NCI-H1417 treated with DMSO at 0.1 percent for 48 hours (cell line): ENCODE measurements at places on chromosomes 2 and 18.

DNA sequence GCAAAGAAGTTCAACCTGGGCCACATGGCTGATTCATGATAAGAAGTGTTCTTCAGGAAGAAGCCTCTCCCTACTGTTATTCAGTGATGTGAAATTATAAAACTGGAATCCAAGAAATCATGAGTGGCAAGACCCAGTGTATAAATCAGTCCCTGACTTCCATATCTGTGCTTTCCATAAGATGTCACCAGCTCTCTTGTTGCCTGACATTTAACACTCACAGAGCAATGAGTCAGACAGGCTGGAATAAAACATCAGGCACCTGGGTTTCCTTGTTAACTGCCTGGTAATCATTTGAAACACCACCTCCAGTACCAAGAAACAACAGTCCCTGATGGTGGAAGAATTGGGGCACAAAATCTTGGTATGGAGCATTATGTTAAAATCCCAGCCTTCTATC, 76.1 kb downstream of the SCG2 start:
- no peak for DNase-seq

- no peak for DNase-seq
Observed at GRCh38 chr2:102061962-102062795, 70.4 kb downstream of the IL1R2 start.

DNA sequence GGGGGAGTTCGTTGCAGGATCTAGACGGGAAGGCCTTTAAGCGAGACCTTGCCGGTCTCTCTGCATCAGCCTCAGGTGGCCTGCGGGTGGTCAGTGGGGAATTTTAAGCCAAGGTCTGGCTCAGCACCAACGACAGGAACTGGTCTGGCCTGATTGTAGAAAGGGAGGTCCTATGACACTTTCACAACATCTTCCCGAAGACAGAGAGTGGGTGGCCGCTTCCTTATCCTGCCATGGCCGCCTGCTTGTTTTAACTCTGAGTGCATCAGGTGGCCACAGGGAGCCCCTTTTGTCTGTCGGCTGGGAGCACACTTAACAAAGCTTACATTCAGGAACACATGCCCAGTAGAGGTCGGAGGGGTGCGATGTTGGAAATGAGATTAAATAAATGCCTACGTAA, 363.7 kb upstream of the MYT1L start:
- DNase-seq = no peak

- DNase-seq = no peak
Observed at GRCh38 chr2:149616681-149617456, 29.3 kb upstream of the MMADHC start.

DNA sequence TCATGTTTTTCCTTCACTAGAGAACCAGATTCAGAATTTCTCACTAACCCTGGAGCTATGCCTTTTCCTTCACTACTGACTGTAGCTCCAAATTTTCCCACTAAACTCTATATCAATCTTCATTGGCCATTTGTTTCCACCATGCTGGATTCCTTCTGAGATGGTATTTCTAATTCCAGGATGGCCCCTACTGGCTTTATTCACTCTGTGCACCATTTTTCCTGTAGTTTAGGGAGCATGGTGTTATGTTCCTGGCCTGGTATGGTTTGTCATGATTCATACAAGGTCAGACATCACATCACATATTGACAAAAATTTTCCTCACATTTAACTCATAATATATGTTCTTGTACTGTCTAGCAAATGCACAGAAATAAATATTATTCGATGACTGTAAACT, 229.2 kb upstream of the TFPI start:
- no peak for DNase-seq

DNA sequence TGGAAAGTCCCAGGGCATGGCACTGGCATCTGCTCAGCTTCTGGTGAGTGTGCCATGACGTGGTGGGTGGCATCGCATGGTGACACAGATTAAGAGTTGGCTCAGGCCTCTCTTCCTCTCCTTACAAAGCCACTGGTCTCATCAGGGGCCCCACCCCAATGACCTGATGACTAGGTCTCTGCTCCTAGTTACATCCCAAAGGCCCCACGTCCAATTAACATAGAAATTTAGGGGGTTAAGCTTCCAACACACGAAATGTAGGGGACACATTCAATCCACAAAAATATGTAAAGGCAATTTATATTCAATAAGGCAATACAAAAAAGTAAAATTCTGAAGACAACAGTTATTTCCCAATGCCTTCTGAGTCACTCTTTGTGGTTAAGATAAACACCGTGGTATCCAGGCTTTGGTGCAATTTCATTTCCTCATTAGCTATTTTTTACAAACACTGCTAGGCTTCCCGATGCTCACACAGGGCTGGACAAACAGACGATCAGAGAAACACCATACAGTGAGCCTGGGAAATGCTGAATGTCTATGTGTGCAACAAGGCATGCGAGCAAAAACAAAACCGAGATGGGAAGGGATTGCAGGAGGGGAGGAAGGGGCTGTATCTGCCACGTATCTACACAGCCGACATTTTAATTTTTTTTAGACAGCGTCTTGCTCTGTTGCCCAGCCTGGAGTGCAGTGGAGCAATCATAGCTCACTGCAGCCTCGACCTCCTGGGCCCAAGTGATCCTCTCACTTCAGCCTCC, 67.2 kb downstream of the MBP start:
- no peak for DNase-seq

- DNase-seq = no peak
Observed at GRCh38 chr2:152647552-152647951, 69.7 kb downstream of the PRPF40A start.

- DNase-seq = no peak
Observed at GRCh38 chr2:17815468-17816184, 634 bp upstream of the MSGN1 start.

DNA sequence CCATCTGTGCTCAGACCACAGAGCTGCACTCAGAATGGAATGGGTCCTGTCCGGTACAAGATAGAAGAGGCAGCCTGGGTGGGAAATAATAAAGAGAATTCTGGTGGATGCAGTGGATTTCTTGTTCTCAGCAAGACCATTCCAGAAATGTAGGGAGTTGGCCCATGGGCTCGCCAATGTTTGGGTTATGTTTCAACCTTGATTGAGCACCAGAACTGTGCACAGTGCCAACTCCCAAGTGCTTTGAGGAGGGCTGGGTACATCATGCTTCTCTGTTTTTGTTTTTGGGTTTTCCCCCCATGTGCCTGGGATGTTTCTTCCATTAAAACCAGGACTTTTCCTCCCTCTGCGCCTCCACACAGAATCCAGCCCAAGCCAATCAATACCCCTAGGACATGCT, 304.1 kb downstream of the TNS1 start:
- DNase-seq = no peak

DNA sequence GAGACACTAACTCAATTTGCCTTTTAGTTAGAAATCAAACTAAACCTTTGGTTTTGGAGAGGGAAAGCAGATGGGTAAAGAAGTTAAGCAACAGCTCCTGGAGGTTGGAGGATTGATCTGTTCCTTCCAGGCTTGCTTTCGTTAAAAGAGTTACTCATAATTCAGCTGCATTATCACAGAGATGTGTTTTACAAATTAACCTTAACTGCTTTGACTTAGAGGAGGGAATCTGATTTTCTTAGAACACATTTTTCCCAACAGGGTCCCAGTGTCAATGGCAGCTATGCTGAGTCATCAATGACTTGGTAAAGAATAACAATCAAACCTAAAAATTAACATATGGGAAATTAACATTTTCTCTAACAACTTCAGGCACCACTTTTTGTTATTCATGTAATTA, 113.4 kb downstream of the COPS8 start:
- DNase-seq = no peak

DNA sequence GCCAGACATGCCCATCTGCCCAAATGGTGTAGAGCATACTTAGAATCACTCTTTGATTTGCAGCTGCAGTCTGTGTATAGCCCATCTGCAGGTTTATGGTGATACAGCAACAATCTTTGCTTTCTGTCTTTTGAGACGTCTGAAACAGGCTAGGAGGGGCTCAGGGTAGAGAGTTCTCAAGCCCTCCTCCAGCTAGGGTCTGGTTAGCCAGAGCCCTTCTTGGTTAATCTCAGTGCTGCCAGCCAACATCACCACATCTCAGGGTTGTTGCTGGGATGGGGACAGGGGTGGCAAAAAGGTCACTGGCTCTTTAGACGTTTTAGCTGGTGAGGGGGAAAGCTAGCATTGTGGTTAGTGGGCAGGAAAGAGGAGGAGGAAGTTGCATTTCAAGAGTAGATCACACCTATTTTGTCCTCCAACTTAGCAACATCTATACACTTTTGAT, 136.6 kb upstream of the ACAA2 start:
- no peak for DNase-seq

DNA sequence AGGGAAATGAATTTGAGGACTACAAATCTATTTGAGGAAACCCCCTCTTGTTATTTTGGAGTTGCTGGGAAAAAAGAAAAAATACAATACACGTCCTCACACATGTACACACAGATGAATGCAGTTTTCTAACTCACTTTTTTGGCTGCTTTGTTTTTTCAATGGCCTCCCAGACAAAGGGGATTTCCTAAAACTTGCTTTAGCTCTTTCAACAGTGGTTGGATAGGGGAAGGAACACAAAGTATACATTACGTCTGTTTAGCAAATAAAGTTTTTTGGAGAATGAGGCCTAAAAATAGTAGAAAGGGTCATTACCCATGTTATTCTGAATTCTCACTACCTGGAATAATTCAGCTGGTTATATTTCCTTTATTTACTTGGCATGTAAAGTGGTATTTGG, 125.3 kb upstream of the ITGB6 start:
- DNase-seq = no peak

- no peak for DNase-seq
Observed at GRCh38 chr18:79680100-79680879, 687 bp downstream of the CTDP1 start.

GRCh38 chr2:3823748-3824147, 120.4 kb downstream of the DCDC2C start:
- no peak for DNase-seq

GRCh38 chr2:44191739-44192138, 23.1 kb downstream of the PPM1B start:
- no peak for DNase-seq

DNA sequence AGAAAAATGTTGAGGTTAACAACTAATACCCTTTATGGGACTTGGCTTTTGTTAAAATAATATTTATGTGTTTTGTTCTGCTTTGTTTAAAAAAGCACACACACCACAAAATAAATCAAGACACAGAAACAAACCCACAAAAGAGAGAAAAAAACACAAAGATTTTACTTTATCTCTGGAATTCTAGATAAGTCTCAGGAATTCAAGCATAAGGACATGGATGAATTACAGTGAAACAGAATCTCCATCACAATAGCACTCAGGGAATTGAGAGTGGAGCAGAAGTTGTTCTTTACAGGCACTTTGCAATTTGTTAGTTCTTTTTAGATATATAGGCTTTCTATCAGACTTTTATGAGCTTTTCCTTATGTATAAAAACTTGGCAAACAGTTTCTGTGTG, 360.9 kb upstream of the ZC3H15 start:
- DNase-seq = no peak

- DNase-seq = no peak
Observed at GRCh38 chr2:26190369-26190768, 17.5 kb downstream of the GAREM2 start.

DNA sequence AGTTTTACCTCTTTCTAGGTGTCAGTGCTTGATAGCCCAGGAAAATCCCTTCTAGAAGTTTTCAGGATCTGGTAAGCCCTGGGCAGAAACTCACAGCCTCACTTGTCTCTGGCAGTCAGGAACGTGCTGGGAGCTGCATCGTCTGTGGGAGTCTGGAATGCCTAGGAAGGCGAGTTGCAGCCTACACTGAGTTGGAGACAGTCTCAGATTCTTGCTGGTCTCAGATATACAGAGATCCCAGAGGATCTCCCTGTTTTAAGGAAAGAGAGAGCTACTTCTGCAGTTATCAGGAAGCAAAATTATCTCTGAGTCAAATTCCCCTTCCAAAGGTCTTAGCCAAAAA, 104.4 kb upstream of the CDC42EP3 start:
- no peak for DNase-seq

DNA sequence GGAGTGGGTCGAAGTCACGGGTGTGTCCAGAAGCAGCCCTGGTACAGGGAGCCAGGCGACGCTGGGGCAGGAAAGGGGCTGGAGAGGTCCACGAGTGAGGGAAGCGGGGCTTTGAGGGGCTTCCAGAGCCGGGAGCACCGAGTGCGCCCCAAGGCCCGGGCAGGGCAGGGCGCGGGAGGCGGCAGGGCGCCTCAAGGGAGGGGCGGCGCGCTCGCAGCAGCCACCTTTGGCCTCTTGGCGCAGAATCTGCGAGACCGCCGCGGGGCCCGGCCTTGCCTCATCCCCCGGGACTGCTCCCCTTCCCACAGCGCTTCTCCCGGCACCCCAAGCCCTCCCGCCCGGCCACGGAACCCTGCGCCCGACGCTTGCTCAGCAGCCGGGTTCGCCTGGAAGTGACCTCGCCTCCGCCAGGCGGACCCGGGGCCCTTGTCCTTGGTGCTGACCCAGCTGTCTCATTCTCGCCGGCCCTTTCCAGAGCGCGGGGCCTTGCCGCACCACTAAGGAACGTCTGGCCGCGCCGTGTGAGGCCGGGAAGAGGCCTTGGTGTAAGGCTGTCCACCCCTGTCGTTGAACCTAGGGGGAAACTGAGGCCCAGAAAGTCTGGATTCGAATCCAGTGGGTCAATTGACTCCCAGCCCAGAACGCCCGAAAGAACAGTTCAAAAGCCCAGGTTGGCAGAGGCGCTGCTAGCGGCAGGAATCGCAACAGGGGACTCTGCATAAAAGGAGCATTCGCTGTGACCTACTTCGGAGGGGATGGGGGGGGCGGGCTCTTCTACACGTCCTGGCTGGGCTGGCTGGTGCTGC, 584 bp upstream of the DNER start:
- no peak for DNase-seq

DNA sequence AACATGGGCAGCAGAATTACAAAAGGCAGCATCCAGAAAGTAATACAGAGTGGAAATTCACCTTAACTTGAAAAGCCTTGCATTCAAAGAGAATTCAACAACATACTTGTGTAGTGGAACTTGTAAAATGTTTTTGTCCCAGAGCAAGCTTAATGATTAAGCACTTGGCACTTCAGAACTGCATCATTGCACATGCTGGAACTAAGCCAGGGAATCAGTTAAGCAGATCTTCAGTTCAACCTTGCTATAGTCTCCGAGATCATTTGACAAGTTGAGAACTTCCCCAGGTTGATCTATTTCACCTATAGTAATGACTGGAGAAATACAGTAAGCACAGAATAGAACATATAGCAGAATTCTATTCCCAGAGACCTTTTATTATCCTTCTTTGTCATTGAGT, 1337.2 kb upstream of the NXPH2 start:
- no peak for DNase-seq

- no peak for DNase-seq
Observed at GRCh38 chr2:97792416-97792815, 79.0 kb downstream of the ZAP70 start.

GRCh38 chr2:169771021-169771420, 27.6 kb upstream of the SSB start:
- no peak for DNase-seq

DNA sequence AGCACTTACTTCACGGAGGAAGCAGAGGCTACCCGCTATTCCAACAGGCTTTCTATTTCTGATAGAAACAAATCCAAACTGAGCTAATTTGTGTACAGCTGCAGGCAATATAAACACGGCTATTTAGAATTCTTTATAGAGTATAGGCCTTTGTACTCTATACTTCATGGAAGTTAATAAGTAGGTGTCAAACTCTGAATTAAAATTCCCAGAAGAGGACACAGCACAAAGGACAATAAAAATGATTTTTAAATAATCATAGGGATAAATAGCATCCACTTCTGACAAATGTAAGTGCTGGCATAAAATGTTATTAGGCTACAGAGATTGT, 261.5 kb downstream of the AFF3 start:
- peak; percentile 79 for DNase-seq
